ENCODE measurements at places on chromosomes 13 and 19.

GRCh38 chr19:51001515-51001914, at the start of gene KLK8:
Gene KLK8 (minus strand): TSS chr19:51001604. CDS start chr19:51001167, 437 bp downstream.
- no peak for DNase-seq

GRCh38 chr13:50670847-50671496, 172.5 kb downstream of the DLEU7 start:
- no peak for DNase-seq

GRCh38 chr19:38919837-38920601, 8.0 kb upstream of the CCER2 start:
- no peak for DNase-seq

- DNase-seq = no peak
These were observed 1.4 kb downstream of the NWD1 start for GRCh38 chr19:16721051-16721450.

- no peak for DNase-seq
These were observed 487.8 kb downstream of the PCDH17 start for GRCh38 chr13:58119351-58119750.

DNA sequence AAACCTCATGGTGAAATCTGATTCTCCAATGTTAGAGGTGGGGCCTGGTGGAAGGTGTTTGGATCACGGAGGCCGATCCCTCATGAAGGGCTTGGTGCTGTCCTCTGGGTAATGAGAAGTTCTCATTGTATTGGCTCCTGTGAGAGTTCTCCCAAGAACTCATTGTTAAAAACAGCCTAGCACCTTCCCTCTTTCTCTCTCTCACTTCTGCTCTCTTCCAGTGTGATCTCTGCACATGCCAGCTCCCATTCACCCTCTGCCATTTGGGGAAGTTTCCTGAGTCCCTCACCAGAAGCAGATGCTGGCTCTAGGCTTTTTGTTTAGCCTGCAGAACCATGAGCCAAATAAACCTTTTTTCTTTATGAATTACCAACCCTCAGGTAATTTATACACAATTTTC, 3.1 kb upstream of the SUCLA2 start:
- DNase-seq = no peak

DNA sequence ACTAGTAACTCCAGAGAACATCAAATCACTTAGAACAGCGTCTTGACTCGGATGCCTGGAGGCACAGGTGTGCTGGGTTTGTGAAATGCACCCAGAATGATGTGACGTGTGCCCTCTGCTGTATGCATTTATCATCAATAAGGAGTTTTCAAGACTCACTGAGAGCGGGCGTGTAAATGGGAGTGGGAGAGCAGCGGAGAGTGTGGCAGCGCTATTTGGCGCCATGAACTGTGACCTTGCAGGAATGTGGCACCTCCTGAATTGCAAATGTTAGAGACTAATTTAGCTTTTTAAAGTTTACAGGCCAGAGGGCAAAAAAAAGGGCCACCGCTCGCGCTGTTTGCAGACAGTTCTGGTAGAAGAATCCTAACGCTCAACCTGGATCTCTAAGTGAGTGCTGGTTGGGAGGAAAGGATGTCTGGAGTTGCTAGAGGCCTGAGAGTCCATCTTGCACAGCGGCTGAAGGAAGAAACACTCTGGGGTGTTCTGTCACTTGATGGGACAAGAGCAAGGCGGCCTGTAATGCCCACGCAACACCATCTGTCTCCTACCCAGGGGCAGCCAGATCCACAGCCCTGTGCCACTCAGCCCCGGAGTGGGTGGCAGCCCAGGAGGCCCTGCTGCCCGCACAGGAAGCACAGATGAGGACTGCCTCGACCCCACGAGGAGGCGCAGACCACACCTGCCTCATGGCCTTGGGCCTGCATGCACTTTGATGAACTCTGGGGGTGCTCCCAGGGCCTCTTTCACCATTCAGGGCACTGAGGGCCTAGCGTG, 19.7 kb downstream of the RANBP3 start:
- no peak for DNase-seq

Data from NCI-H2081 treated with DMSO at 0.1 percent for 48 hours (cell line).